Urinary bladder (tissue), 4 donors: ENCODE measurements at places on chromosomes 13 and 19. TPM values are rescaled to one million over a fixed set of nuclear protein-coding genes. Genes with fewer than 3 reads are reported as not detected.

DNA sequence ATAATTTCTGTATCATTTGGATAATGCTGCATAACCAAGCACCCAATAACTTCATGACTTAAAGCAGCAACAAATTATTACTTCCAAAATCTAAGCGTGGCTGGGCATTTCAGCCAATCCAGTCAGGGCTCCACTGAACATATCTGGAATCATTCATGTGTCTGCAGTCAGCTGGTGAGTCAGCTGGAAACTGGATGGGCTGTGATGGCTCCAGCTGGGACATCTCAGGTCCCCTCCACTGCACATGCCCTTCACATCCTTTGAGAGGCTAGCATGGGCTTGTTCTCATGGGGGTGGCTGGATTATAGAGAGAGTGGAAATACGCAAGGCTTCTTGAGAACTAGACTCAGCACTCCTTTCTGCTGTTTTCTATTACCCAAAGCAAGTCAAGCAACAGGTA, 961.9 kb downstream of the DIAPH3 start:
- no peak for DNase-seq

GRCh38 chr19:48271531-48272151, 1.8 kb downstream of the ZNF114 start:
- no peak for DNase-seq

PSG1 gene
- total RNA-seq = not detected

DNA sequence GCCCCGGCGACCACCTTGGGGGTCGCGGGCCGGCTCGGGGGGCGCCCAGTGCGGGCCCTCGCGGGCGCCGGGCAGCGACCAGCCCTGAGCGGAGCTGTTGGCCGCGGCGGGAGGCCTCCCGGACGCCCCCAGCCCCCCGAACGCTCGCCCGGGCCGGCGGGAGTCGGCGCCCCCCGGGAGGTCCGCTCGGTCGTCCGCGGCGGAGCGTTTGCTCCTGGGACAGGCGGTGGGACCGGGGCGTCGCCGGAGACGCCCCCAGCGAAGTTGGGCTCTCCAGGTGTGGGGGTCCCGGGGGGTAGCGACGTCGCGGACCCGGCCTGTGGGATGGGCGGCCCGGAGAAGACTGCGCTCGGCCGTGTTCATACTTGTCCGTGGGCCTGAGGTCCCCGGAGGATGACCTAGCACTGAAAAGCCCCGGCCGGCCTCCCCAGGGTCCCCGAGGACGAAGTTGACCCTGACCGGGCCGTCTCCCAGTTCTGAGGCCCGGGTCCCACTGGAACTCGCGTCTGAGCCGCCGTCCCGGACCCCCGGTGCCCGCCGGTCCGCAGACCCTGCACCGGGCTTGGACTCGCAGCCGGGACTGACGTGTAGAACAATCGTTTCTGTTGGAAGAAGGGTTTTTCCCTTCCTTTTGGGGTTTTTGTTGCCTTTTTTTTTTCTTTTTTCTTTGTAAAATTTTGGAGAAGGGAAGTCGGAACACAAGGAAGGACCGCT, 729 bp downstream of the STK11 start:
- DNase-seq = no peak

DNA sequence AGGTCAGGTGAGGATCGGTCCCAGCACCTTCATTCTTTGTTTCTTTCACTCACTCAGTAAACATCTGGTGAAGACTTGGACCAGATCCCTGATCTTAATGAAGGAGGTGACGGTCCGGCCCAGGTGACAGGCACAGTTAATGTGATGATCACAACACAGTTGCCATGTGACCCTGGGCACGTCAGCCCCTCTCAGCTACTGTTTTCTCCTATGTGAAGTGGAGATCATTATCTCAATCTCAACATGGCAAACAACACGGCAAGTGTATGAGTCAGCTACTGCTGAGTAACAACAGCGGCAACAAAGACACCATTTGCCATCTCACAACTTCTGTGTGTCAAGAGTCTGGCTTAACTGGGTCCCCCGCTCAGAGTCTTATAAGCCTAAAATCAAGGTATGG, 74.6 kb downstream of the GNG7 start:
- no peak for DNase-seq

GRCh38 chr13:114257014-114257413, 22.3 kb downstream of the CDC16 start:
- DNase-seq = no peak

KLK4 gene
- total RNA-seq = not detected

- no peak for DNase-seq
These were observed 575 bp downstream of the CARM1 start for GRCh38 chr19:10871711-10872545.
